Right hindlimb (tissue), 1 donor: ENCODE measurements at places on chromosomes 3 and 15.

- DNase-seq: no peak
Observed at GRCh38 chr3:12138044-12138443, 20.7 kb downstream of the TIMP4 start.

- DNase-seq: no peak
Observed at GRCh38 chr3:4596612-4597011, 103.5 kb downstream of the ITPR1 start.

DNA sequence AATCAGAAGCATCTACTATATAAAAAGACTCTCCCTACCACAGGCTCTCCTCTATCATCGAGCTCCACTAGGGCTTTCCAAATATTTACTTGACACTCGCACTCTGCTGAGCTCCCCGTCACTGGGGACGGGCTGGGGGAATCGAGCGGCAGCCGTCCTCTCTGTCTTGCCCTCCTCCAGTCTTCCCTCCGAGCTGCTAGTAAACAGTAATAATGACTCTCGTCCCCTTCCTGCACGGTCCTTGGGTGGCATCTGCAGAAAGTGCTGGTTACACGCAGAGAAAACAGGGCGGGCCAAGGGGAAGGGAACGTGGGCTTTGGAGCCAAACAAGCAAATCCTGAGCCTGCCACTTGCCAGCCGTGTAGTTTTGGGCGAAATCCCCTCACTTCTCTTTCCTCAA lies 96.6 kb downstream of the LRIG1 start:
- no peak for DNase-seq

DNA sequence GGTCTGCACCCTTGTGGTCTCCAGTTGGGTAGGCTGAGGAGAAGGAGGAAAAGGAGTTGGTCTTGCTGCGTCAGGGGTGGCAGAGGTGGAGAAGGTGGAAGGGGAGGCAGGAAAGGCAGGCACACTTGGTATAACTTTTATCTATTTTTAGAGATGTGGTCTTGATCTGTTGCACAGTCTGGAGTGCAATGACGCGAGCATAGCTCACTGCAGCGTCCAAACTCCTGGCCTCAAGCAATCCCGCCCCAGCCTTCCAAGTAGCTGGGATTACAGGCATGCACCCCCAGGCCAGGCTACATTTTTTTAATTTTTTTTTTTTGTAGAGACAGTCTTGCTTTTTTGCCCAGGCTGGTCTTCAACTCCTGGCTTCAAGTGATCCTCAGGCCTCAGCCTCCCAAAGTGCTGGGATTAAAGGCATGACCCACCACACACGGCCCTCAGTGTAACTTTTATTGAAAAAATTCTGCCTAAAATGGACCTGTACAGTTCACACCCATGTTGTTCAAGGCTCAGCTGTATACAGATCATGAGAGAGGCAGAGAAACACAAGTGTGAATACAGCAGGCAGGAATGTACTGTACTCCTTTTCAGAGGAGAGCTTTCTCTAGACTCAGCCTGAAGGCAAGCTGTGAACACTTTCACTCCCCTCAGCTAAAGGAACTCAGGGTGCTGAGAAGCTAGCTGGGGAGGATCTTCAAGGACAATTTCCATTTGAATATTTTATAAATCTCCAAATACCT lies 2.1 kb upstream of the RHOV start:
- no peak for DNase-seq

DNA sequence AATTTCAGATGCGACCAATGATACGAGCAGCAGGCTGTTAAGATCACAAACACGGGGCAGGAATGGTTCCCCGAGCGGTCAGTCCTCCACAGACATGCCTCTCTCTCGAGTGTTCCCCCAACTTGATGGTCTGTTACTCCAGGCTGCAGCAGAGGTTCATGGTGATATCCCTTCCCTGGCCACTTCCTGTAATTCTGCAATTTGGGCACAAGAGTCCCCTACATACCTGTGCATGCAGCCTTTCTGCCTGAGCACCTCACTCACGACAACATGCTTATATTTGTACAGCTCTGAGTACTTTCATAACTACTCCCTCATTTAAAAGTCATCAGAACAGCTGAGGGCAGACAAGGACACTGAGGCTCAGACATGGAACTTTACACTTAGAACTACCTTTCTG lies 408.1 kb upstream of the NR2F2 start:
- no peak for DNase-seq

DNA sequence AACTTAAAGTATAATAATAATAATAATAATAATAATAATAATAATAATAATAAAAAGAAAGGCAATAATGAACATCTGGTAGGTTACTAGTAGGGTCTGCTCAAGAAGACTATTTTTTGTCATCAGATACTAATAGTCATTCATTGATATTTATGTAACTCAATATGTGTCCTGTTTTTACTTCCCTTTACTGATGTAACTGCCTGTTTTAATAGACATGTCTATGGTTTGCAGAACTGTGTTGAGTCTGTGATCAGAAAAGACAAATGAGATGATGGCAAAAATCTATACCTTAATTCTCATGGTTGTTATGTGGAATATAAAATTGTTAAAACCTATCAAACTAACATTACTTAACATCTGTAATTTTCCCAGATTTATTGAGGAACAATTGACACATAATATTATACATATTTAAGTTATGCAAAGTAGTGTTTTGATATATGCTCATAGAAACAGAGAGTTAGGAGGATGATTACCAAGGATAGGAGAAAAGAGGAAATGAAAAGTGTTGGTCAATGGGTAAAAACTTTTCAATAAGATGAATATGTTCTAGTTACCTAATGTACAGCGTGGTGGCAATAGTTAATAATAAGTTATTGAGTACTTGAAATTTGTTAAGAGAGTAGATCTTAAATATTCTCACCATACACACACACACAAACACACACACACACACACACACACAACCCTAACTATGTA lies 699.4 kb downstream of the ZPLD1 start:
- DNase-seq: no peak

DNA sequence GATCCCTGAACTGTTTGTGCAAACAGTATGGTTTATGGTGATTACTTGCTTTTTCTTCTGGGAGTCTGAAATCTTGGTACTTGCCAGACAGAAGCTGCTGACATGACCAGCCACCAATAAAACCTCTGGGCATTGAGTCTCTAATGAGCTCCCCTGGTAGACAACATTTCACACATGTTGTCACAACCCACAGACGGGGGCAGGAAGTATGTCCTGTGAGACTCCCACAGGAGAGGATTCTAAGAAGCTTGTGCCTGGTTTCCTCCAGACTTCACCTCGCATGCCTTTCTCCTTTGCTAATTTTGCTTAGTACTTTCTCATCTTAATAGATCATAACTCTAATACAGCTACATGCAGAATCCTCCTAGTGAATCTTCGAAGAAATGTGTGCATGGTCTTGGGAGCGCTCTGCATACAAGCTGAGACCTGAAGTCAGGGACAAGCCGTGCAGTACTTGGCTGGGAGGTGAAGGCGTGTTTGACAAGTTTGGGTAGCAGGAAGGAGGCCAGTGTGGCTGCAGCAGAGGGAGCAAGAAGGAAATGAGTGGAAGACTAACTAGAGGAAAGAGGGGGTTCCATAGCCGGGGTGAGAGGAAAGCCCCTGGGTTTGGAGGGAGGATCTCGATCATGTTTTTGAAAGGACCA lies 49.0 kb downstream of the B3GNT5 start:
- DNase-seq: no peak

GRCh38 chr15:88174571-88174970 lies 82.0 kb downstream of the NTRK3 start:
- peak; percentile 72 for DNase-seq

- no peak for DNase-seq
Observed at GRCh38 chr3:80465746-80466145, 697.9 kb upstream of the ROBO1 start.

GRCh38 chr3:56573501-56573900 lies 16.5 kb downstream of the CCDC66 start:
- DNase-seq: no peak

DNA sequence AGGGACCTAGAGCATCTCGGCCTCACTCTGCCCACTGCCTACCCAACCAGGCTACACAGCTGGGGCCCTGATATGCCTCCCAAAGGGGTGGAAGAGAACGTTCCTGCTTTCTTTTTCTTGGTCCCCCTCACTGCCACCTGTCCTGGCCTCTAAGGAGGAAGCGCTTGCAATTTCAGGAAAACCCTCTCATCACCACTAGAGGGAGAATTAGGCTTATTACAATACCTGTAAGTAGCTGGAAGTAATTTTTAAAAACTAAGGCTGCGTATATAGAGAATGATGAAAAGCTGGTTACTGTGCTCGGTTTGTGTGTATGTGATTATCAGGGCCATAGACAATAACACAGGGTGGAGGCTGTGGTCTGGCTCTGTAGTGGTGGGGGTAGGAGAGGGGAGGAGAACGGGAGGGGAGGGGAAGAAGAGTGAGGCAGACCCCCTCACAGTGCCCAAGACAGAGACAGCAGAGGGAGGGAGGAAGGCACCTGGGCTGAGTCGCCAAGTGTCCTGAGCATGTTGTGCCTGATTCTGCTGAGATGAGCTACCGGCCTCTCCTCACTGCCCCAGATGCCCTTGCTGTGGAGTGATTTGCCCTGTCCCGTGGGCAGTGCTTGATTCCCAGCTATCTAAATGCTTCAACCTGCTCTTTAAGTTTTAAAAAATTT lies 3.3 kb downstream of the GABRG3 start:
- no peak for DNase-seq

GRCh38 chr3:144185276-144185675 lies 213.7 kb downstream of the DIPK2A start:
- DNase-seq: no peak
